Activated T-cell treated with anti-CD3 and anti-CD28 coated beads for 1 hour (primary cell): ENCODE measurements at places on chromosomes 2 and 18.

DNA sequence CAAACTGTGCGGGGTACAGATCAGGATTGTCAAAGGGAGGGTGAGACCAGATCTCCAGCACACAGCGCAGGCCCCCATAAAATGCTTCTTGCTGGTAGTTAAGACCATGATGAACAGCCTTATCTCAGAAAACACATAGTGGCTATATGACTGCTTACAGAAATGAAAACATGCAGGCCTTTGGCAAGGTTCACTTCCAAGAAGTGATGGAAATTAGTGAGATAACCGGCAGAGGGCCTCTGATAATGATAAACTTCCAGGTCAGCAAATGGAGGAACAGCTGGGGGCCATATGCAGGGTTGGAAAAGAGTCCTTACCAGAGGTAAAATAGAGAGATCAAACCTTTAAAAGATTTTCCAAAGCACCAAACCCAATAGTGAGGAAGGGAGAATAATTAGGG lies 46.6 kb downstream of the CFAP221 start:
- no peak for DNase-seq

DNA sequence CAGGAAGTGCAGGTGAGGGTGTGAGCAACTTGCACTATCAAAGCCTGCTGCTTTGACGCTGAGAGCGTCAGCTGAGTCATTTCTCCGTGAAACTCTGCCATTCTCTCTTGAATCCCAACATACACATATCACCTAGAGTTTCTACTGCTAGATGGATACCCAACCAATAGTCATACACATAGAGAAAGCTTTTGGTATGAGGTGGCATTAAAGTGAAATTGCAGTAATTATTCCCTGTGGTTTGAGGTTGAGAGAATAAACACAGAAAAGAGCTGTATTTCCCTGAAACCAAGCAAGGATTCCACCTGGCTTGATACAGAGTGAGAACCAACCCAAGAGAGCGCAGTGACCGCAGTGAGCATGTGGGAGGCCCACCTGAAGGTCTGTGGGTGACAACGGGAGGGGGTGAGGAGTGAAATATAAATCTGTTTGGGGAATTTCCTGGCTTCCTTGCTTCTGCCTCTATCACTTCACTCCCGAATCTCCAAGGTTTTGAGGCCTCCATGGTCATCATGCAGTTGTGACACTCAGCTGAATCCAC lies 28.8 kb upstream of the TMEM18 start:
- no peak for DNase-seq

- DNase-seq: no peak
Observed at GRCh38 chr2:196546151-196546919, 93.2 kb upstream of the CCDC150 start.

DNA sequence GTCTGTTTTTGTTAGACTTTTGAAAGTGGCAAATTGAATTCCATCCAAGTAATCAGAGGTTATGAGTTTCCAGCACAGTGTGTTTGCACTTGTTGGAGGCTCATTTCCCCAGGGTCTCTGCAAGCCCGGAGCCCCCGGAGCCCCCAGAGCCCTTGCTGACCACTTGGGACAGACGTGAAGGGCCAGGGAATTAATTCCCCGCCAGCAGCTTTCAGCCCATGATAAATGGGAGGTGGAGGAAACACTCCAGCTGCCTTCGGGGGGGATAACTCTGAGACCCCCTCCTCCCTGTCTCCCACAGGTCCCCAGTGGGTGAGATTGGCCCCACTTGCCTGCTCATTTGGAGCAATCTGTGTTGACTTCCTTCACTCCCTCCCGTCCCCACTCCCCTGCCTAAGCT lies 79.2 kb downstream of the KLHL29 start:
- no peak for DNase-seq

- no peak for DNase-seq
Observed at GRCh38 chr2:8876628-8877027, 39.2 kb upstream of the KIDINS220 start.

DNA sequence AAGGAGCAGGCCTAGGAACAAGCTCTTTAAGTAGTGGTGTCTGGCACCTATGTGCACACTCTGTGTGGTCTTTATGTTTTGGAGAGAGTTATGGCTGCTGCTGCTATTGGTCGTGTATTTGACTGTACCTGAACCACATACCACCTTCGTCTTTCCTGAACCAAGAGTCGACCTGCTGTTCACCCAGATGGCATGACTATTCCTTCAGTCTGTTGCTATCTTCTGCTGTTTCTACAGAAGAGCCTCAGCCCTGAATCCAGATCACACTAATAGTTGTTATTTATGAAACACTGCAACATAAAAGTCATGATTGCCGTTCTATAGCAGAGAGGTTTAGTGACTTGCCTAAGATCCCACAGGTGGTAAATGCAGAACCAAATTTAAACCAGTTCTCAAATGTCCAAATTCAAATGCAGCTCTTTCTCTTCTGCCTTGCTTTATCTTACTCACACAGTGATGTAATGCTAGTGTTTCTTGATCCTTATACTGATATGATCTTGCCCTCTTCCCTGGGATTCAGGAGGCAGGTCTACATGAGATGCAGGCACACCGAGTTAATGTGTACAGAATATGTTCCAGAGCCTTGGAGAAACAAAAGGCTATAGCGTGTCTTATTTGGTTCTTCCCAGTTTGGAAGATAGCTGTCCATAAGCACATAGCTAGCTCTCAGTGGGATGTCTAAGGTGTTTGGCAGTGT lies 122.1 kb upstream of the FOSL2 start:
- DNase-seq: no peak
